ENCODE measurements at places on chromosomes 6 and 20.

GRCh38 chr6:4901386-4902061, 102.3 kb downstream of the RPP40 start:
- no peak for DNase-seq

DNA sequence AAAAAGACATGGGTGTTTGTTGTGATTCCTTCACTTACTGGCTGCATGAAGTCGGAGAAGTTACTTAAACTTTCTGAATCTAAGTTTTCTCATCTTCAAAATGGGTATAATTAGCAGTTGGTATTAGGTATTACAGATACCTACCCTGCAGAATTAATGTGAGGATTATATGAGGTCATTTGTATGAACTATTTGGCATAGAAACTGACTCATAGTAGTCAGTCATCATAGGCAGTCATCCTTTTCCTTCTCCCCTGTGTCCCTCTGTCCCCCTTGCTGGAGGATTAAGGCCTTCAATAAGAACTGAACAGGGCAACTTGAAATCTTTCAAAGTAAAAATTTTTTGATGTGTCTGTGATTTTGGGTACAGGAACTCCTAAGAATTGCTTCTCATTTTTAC, 26.3 kb downstream of the RALGAPB start:
- no peak for DNase-seq

DNA sequence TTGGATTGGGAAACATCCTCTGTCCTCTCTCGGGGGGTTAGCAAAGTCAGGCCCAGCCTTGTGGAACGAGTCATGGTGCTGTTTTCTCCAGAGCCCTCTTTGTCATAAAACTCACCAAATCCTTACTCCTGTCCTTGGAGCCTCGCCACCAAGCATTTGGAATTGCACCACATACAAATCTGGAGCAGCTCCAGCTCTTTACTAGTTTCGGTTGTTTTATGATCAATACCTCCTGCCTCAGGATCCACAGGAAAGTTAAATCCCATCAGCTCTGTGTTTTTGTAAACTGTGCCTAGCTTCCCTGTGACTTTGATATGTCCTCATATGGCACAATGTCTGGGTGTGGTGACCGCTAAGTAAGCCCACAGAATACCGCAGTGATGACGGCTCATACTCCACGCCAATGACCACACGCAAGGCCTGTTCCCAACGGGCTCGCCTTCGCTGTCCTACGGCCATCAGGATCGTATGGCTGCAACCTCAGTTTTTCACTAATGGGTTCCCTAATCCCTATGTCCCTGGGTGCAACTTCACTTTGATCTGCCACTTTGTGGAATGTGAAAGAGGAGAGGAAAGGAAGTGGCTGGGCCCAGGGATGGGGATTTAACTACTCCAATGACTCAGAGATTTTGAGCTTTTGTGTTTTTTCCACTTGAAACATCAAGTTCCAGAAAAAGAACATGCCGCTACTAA, 111.3 kb upstream of the FOXQ1 start:
- DNase-seq, result no peak

DNA sequence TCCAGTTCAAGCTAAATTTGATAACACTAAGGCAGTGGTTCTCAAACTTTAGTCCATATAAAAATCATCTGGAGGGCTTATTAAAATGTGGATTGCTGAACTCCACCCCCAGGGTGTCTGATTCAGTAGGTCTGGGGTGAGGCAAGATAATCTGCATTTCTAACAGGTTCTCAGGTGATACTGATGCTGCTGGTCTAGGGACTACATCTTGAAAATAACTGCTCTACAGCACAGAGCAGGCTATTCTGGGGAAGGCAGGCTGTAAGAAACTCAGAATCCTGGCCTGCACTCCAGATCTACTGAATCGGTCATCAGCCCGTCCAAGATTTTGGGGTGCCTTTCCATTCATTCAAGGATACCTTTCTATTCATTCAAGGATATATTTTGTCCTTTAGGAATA, 11.5 kb downstream of the CALHM5 start:
- no peak for DNase-seq

- DNase-seq, result no peak
These were observed 82.6 kb upstream of the ARG1 start for GRCh38 chr6:131490441-131490840.

DNA sequence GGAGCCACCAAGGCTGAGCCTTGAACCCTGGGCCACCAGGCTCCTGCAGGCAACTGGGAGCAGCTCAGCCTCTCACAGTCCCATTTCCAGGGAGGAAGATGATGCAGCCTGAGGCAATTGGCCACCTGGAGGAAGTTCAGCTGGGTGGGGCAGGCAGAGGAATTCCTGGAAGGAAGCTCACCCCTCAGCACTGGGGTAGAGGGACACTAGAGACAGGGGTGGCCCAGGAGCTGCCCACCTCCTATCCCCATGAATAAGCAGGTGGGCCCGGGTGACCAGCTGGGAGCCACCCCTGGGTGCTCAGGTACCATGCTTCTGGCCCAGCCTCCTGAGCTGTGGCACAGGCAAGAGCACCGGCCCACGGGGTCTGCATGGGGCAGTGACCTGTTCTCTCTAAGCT, 3.6 kb upstream of the HSPA12B start:
- no peak for DNase-seq

DNA sequence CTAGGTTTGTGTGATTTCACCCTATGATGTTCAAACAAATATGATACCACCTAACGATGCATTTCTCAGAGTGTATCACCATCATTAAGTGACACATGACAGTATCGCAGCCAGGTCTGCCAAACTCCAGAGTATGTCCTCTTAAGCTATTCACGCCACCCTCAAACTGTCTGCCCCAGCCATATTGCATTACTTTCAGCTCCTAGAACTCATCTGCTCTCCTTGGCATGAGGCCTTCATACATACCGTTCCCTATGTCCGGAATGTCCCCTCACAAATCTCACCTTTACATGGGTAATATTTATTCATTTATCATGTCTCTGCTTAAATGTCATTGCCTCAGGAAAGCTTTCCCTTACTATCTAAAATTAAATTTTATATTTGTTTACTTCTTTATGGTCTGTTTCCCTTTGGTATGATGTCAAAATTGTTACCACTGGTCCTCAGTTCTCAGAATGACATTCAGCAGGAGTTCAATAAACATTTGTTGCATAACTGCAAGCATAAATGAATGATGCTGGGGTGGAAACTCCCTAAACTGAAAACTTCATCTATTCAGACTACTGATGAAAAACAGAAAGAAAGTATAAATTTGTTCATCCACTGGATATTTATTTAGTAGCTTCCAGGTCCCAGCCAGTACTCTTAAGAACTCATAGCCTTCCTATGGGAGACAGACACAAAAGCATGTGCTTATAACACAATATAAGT, 3.2 kb downstream of the SESN1 start:
- no peak for DNase-seq

- DNase-seq, result no peak
These were observed 102.7 kb downstream of the FIG4 start for GRCh38 chr6:109793792-109794191.

DNA sequence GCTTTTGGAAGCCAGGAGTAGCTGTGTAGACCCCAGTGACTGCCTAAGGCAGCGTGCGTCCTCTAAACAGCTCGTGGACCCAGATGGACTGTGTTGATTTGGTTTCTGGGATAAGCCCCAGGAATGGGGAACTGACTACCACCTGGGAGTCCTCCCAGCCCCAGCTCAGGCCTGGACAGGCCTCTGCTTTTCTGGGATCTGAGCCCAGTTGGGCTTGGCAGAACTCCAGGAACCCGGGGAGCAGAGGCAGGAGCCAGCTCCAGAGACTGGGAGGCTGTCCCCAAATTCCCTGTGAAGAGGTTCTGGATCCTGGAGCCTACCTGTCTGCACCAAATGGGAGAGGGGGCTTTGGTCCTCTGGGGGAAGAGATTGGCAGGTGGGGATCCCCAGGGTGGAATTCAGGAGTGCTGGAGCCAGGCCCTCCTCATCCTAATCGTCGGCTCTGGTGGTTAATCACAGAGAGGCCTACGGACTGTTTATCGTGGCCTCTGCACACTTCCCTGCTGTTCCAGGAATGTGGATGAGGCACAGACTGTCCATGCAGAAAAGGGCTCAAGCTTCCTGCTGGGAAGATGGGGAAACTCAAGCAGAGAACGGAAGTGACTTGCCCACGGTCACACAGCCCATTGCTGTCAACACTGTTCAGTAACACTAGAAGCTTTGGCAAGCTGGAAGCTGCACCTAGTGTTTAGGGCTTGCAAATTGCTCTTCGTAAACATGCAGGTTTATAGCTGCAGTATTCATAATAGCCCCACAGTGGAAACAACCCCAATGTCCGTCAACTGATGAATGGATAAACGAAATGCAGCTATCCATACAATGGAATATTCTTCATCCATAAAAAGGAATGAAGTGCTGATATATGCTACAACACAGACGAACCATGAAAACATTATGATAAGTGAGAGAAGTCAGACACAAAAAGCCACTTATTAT, 100.6 kb downstream of the KCNB1 start:
- DNase-seq, result no peak

- DNase-seq, result no peak
These were observed 42.8 kb downstream of the MAP3K7 start for GRCh38 chr6:90544081-90544480.

GRCh38 chr6:134176264-134176975, 124.0 kb upstream of the SLC2A12 start:
- DNase-seq, result no peak

DNA sequence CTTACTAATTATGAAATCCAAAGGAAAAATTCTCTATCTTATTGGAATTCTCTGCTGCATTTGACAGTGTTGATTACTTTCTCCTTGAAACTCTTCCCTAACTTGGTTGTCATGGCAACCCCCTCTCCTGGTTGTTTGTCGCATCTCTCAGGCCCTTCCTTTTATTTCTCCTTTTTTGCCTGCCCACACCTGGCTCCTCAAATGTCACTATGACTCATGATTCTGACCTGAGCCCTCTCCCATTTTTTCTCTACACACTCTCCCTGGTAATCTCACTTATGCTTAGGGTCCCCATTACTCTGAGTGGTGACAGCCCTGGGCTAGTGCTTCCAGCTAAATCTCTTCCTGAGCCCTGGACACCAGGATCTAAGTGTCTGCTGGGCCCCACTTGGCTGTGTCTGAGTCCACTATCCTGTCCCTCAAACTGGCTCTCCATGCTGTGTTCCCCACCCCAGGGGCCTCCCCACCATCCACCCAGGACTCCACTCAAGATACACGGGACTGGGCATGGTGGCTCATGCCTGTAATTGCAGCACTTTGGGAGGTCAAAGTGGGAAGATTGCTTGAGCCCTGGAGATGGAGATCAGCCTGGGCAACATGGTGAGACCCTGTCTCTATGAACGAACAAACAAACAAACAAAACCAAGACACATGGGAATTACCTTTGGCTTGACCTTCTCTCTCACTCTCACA, 16.5 kb upstream of the NNAT start:
- no peak for DNase-seq

DNA sequence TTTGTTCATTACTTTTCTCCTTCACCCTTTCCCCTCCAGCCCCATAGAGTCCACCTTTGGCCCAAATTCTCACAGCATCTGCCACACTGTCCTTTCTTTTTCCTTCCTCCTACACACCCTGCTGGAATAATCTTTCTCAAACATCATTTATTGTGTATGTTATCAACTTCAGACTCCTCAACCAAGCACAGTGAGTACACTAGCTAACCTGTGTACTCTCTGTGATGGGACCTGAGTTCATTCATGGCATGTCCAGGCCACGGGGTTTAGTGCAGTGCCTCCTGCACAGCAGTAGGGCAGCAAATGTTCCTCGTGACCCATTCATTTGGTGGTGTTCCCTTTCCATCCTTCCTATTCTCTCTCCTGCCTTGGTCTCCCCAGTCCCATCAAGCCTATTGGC, 7.1 kb upstream of the ARMC12 start:
- no peak for DNase-seq

GRCh38 chr6:143807103-143807772, 35.9 kb upstream of the LTV1 start:
- no peak for DNase-seq

GRCh38 chr20:40583636-40584035, 105.4 kb downstream of the MAFB start:
- no peak for DNase-seq

- peak; percentile 57 for DNase-seq
These were observed 131.8 kb upstream of the PROKR2 start for GRCh38 chr20:5448449-5449118.

GRCh38 chr6:111743862-111744692, 129.2 kb downstream of the FYN start:
- DNase-seq, result no peak

DNA sequence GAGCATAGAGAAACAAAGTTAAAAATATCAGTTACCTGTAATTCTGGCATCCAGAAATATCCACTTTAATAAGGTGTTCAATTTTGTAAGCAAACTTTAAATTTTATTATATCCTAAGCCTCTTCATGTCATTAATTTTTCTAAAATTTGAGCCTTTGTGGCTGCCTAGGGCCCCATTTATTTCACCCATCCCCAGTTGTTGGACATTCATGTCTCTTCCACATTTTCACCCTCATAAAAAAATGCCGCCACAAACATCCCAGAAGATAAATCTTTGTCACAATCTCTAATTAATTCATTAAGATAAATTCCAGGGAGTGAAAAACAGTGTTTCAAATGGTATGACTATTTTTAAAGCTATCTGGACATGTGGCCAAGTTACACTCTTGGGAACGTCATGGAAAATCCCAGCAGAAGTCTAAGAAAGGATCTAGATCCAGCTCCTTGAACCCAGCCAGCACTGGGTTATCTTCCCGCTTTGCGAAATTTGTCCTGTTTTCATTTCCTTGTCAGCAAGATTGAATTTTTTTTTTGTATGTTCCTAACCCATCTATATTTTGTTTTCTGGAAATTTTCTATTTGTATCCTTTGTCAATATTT, 97.2 kb downstream of the TMEM242 start:
- DNase-seq, result no peak

DNA sequence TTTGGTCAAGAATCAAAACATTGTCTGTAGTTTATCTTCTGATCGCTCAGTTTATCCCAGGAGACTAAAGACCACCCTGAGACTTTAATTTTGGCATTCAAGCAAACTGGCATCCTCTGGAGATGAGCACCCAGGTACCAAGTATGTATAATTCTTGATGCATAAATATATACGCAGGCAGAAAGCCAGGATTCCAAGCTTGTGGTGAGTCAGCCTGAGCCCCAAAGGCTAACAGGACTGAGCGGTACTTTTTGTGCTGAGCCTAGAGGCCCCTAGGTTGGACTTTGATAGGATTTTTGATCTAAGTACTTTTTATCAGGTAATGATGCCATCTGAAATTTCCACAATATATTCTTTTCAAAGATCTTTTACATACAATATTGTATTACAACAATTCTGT, 301.3 kb downstream of the TFAP2B start:
- DNase-seq, result no peak

DNA sequence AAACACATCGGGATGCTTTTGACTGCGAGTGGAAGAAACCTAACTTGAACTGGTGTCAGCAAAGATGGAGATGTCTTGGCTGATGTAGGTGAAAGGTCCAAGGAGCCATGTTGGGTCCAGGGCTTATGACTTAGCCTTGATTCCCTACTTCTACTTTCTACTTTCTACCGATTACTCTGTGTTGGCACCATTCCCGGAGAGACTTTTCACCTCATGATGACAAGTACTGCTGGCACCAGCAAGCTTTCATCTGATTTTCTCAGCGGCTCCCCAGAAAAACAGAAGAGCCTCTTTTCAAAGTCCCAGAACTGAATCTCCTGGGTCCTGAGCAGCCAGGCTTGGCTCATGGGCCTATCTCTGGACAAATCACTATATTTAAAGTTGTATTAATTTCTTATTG, 4.9 kb upstream of the EDN3 start:
- DNase-seq, result no peak

GRCh38 chr6:1856381-1856780, 246.7 kb downstream of the FOXC1 start:
- DNase-seq, result no peak

- no peak for DNase-seq
These were observed 76.7 kb downstream of the RREB1 start for GRCh38 chr6:7184502-7184901.

GRCh38 chr20:24502661-24503060, 33.2 kb downstream of the SYNDIG1 start:
- DNase-seq, result no peak

Measured in CD4-positive, alpha-beta T cell treated with Interleukin-4 for 4 hours (primary cell).